ENCODE measurements at places on chromosomes 12 and 14. TPM values are rescaled to one million over a fixed set of nuclear protein-coding genes. Genes with fewer than 3 reads are reported as not detected.

The TSFM gene
- total RNA-seq: 53.7 TPM

GRCh38 chr12:87310126-87310525 is 719.1 kb downstream of the C12orf50 start:
- DNase-seq: no peak

The RFX4 gene
- total RNA-seq: not detected

DNA sequence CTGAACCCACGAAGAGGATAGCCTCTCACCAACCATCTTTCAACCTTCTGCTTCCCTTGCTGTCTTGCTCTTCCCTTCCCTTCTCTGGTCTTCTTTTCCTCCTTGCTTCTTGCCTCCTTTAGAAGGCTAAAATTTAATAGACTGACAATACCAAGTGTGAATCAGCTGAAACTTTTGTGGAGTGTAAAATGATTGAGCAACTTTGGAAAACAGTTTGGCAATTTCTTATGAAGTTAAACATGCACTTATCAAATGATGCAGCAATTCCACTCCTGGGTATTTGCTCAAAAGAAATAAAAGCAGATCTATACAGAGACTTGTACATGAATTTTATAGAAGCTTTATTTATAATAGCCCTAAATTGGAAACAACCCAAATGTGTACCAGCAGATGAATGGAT is 3.3 kb upstream of the KRT86 start:
- no peak for DNase-seq

DNA sequence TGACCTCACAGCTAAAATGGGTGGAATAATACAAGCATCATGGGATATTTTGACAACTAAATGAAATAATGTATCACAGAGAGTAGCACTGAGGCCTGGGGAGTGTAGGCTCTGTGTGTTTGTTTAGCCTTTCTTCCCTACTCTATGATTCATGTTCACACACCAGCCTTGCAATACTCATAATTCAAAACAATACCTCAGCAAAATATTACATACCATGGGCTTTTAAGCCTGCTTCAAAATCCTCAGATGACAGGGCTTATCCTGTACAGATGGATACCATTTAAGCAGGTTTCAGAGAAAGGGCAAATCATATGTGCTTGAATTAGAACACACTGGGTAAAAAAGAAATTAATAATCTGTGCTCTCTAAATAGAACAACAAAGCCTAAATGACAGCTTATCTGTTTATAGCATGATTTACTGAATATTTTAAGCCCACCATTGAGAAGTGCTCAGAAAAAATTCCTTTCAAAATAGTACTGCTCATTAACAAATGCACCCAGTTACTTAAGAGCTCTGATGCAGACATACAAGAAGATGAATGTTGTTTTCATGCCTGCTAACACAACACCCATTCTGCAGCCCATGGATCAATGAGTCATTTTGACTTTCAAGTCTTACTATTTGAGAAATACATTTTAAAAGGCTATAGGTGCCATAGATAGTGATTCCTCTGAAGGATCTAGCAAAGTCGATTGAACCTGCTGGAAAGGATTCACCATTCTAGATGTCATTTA is 84.9 kb upstream of the ADAMTS20 start:
- no peak for DNase-seq

The CLEC9A gene
- total RNA-seq: not detected

Measured in left ventricle myocardium inferior (tissue), 1 donor.